ENCODE measurements at places on chromosomes 3 and 15.
A peak's percentile ranks its signal among the peaks of the same experiment; 100 is the strongest.

GRCh38 chr15:94233441-94233840, 2.1 kb downstream of the MCTP2 start:
- no peak for DNase-seq

DNA sequence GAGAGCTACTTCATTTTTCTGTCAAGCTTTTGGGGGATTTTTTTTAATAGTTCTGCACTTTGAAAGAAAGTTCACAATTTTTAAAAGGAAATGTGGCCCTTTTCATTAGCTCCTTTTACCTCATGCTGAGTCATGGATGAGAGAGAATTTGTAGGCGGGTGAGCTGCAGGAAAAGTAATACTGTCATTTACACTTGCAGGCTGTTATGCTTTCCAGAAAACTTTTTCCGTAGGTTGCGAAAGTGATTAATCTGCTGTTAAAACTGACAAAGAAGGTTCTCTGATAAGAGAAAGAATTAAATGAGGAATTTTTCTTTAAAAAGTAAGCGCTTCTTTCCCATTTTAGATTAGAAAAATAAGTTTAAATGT, 430.2 kb downstream of the LPP start:
- DNase-seq, result peak; percentile 58

DNA sequence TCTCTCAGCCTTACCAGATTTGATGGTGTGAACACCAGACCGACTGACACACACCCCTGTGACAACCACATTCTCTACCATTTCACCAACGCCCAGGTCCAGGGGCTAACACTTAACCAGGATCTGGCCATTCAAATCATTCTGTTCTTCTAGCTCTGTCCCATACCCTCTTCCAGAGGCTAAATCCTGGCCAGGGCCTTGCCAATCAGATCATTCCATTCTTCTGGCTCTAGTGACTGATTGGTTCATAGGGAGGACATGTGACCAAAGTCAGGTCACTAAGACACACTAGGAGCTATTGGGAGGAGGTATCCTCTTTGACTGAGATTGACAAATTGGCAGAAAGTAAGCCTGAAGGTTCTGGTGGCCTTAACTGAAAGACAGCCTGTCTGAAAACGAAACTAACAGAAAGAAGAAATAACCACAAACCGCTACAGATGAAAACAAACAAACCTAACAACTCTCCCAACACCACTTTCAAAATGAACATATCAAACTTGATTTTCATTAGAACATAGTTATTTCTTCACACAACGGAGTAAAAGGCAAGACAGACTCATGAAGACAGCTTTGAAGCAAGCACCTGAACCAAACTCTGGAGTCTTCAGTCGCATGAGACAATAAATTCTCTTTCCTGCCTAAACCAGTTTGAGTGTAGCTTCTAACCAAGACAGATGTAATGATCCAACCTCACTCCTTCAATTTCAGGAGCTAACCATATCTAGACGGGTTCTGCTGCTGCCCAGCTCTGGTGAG, 68.5 kb downstream of the TRANK1 start:
- no peak for DNase-seq

GRCh38 chr3:175082631-175083030, 223.5 kb downstream of the NAALADL2 start:
- DNase-seq, result no peak

DNA sequence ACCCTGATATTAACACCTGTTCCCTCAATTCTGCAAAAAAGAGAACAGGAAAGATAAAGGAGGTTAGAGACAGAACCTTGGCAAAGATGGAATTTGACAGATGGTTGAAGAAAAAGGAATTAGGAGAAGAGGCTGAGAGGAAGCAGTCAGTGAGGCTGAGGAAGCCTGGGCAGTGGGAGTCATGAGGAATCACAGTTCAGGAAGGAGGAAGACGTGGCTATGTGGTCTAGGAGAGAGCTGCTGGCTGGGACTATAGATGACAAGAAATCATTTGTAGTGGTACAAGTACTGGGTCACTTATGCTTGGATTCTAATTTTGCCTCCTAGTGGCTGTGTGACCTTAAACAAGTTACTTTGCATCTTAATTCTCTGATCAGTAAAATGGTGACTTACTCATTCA, 49.0 kb downstream of the LARS2 start:
- DNase-seq, result no peak

DNA sequence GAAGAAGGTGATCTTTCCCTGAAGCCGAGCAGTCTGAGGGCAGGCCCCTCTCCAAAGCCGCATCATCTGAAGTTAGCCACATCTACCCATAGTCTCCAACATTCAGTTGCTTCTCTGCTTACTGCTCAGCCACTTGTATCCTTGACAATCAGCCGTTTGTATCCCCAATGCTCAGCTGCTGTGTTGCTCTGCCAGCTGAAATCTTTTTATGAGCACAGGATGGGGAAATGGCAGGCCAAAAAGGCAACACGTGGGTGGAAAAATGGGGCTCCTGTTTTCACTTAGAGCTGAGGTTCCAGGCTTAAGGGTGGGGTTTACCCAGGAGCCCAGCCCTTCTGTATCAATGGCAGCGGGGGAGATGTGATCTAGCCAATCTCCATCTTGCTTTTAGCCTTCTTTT, 36.3 kb downstream of the METTL6 start:
- DNase-seq, result no peak
